ENCODE measurements at places on chromosomes 4 and X. TPM values are rescaled to one million over a fixed set of nuclear protein-coding genes. Genes with fewer than 3 reads are reported as not detected.

SHROOM3 gene
- 22.4 TPM for total RNA-seq

DCAF4L1 gene
- 0.46 TPM for total RNA-seq

CENPVL2 gene
- total RNA-seq = not detected

ARHGAP24 gene
- total RNA-seq = 13.0 TPM

MAGEH1 gene
- 73.3 TPM for total RNA-seq

TEX13C gene
- total RNA-seq = not detected

GAGE12E gene
- not detected for total RNA-seq

PUDP gene
- 26.7 TPM for total RNA-seq
